ENCODE measurements at places on chromosomes 5 and 9.
A peak's percentile ranks its signal among the peaks of the same experiment; 100 is the strongest.

DNA sequence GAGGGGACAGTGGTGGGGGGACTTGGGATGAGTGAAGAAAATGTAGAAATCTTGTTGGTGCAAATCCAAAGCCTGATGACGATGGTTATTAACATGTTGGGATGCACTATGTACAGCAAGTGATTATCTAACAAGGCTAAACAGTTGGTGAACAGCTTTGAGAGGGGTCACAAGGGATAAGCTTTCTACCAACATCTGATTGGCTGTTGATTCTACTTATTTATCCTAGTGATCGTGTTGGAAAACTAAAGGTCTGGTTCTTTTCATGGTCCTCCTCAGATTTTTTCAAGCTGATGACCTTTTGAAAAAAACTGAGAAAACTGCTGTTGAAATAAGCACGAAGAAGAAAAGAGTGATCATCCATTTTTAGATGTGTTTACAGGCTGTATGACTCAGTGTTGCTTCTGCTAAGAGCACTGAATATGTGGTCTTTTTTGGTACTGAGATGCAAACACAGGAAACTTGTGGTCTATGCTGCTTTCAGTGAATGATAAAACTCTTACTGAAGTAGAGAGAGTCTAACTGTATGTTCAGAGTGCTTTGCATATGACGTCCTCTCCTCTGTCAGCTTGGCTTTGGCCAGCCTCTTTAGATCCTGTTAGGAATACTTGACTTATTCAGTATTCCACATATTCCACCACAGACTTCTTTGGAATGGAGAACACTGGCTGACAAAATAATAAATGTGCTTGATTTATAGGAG, 174.8 kb downstream of the SLF1 start:
- no peak for DNase-seq

- DNase-seq = no peak
These were observed 631.4 kb upstream of the DMAC1 start for GRCh38 chr9:8430945-8431344.

- DNase-seq = no peak
These were observed 30.9 kb downstream of the GALNT10 start for GRCh38 chr5:154221371-154221896.

- DNase-seq = no peak
These were observed 11.1 kb upstream of the SLCO4C1 start for GRCh38 chr5:102307232-102307631.

DNA sequence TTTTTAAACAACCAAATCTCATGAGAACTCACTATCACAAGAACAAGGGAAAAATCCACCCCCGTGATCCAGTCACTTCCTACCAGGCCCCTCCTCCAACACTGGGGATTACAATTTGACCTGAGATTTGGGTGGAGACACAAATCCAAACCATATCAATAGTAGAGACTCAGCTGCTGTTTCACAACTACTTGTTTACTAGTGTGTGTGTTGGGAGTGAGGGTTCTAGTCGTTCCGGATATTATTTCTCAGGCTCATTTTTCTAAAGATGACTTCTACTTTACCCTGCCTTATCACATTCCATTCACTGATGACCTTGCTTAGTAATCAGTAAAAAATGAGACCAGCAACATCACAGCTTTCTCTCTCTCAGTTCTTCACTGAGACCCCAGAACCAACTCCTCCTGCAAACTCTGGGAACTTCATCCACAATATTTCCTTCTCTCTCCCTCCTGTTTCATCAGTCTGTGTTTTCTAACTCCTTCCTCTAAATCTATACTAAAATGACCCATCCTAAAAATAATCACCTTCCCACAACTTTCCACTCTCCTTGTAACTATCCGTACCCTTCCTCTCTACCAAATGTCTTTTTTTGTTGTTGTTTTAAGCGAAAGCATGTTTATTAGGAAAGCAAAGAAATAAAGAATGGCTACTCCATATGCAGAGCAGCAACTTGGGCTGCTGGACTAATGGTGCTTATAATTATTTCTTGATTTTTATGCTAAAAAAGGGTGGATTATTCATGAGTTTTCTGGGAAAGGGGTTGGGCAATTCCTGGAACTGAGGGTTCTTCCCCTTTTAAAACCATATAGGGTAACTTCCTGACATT, 121.5 kb upstream of the SPRY4 start:
- DNase-seq = no peak

GRCh38 chr9:81308404-81308803, 380.9 kb downstream of the TLE1 start:
- DNase-seq = no peak

- no peak for DNase-seq
These were observed 27.3 kb upstream of the FER start for GRCh38 chr5:108720391-108720790.

GRCh38 chr5:14408969-14409586, 172.5 kb upstream of the OTULINL start:
- DNase-seq = no peak

DNA sequence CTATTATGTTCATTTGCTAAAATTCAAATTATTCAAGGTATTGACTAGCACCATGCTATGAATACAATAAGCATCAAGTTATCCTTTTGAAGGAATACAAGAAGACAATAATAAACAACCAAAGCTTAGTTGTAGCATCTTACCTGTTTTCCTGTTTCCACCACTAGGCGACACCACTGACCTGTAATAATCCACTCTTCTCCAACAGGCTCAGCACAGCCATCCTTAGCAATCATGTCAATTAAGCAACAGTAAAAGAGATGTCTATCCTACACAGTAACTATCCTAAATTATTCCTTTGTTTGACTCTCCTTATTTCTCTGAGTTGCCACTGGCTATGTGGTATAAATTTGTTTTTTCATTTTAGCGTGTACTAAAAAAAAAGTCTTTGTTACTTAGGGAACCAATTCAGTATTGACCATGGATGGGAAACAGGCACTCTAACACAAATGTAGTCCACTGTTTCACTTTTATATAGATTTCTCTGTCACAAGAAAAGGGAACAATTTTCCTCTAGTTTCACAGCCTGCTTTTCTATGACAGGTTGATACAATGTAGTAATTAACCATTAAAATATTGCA, 46.2 kb downstream of the PCA3 start:
- peak; percentile 82 for DNase-seq

GRCh38 chr5:169861934-169862333, 118.4 kb downstream of the INSYN2B start:
- DNase-seq = peak; percentile 41

GRCh38 chr9:114613087-114613486, 2.0 kb downstream of the TMEM268 start:
- DNase-seq = no peak

All from eye (tissue), 1 donor.